ENCODE measurements at places on chromosomes 2 and 18.

DNA sequence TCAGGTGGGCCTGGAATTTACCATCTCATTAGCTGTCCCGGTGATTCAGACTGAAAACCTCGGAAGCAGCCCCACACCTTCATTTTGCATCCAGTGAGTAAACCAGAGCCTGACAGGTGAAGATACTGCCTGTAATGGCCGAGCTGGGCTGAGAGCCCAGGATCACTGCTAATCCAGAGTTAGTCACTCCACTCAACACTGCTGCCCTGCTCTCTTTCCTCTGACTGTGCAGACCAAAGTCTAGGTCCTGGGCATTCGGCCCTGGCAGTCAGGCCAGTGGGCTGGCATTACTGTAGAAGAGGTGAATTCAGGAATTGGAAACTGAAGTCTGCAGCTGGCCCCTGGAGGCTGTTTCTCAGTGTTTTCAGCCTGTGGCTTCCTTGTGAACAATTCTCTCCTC lies 44.3 kb downstream of the TMEM17 start:
- DNase-seq, result no peak
- H3K36me3 ChIP-seq, result no peaks in the 10 kb centered on the region
- H3K4me3 ChIP-seq, result no peak overlapping the region
- no peaks in the 10 kb centered on the region for H3K4me1 ChIP-seq

GRCh38 chr2:66853585-66853984 lies 418.7 kb downstream of the MEIS1 start:
- no peaks in the 10 kb centered on the region for H3K4me1 ChIP-seq
- no peak for DNase-seq
- no peaks in the 10 kb centered on the region for H3K36me3 ChIP-seq
- no peak overlapping the region for H3K27ac ChIP-seq

DNA sequence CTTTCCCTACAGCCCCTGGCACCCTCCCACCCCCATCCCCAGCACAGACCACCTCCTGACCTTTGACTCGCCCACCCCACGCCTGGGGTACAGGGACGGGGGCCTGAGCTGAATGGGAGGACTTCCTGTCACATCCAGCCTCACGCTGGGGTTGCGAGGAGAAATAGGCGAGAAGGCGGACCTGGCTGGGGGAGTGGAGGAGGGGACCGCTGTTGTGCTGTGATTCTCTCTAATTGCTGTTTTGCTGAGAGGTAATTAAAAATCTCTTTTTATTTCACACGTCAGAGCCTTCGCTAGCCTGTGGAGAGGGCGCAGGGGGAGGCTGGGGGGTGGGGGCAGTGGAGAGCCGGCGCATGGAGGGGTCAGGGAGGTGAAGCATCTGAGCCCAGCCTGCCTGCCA lies 9.7 kb upstream of the ECEL1 start:
- H3K27me3 ChIP-seq, result no peaks in the 10 kb centered on the region
- no peak overlapping the region for H3K4me3 ChIP-seq
- no peak for DNase-seq
- no peak overlapping the region for H3K27ac ChIP-seq
- no peaks in the 10 kb centered on the region for H3K36me3 ChIP-seq
- H3K4me1 ChIP-seq, result no peaks in the 10 kb centered on the region

DNA sequence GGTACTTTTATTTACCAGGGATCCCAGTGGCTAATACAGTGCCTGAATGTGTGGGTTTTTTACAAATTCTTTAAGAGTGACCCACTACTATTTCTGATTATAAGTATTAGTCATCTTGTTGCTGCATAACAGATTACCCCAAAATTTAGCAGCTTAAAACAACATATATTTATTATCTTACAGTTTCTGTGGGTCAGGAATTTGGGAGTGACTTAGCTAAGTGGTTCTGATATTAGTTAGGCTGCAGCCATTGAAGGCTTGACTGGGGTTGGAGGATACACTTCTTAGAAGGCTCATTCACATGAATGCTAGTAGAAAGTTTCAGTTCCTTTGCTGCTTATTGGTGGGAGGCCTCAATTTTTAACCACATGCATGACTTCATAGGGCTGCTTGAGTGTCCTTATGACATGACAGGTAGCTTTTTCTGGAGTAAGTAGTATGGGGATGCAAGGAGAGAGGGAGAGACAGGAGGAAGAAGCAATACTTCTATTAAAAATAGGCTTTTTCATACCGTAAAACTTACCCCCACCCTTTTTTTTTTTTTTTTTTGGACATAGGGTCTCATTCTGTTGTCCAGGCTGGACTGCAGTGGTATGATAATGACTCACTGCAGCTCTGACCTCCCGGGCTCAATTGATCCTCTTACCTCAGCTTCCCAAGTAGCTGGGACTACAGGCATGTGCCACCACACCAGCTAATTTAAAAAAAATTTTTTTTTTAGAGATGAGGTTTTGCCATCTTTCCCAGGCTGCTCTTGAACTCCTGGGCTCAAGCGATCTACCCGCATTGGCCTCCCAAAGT lies 13.3 kb upstream of the POLE4 start:
- H3K36me3 ChIP-seq, result no peaks in the 10 kb centered on the region
- H3K4me3 ChIP-seq, result no peak overlapping the region
- no peak overlapping the region for H3K27ac ChIP-seq
- no peaks in the 10 kb centered on the region for H3K27me3 ChIP-seq
- DNase-seq, result no peak

- H3K36me3 ChIP-seq, result no peaks in the 10 kb centered on the region
- no peak for DNase-seq
- no peaks in the 10 kb centered on the region for H3K4me1 ChIP-seq
- no peak overlapping the region for H3K4me3 ChIP-seq
- H3K27me3 ChIP-seq, result no peaks in the 10 kb centered on the region
Measured at GRCh38 chr2:112829101-112829960, 7.2 kb downstream of the IL1B start.

DNA sequence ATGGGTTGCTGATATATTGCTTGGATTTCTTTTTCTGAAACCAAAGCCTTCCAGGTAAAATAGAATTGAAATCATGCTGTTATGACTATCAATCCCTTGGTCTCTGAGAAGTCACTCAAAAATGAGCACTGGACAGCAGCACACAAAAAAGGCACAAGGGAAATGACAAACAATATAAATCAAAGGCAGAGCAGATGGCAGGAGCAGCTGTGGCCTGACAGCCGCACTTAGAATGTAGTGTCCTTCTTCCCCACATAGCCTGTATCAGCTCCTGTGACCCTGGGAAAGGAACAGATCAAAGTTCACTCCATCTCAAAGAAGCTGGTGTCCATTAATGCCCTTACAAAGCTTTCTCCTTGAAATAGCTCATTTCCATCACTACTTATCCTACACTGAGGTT lies 326.7 kb downstream of the SUCLG1 start:
- H3K27me3 ChIP-seq, result no peaks in the 10 kb centered on the region
- H3K4me3 ChIP-seq, result no peak overlapping the region
- no peak overlapping the region for H3K27ac ChIP-seq
- DNase-seq, result no peak
- H3K4me1 ChIP-seq, result no peaks in the 10 kb centered on the region

DNA sequence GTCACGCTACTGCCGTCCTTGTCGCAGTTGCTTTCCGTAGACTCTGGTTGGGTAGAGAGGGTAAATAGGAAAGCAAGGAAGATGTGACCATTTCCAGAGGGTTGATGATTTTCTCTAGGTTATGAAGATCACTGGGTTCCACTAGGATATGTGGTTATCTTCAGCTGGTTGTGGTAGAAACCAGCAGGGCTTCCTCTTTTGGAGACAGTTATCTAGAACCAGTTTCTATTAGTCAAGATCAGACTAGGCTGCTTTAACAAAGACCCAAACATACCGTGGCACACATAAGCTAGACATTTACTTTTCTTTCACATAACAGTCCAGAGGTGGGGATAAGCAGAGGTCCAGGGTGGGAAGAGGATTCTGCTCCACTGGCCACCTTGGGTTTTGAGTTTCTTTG lies 59.6 kb downstream of the FASTKD2 start:
- DNase-seq, result no peak
- H3K4me3 ChIP-seq, result no peak overlapping the region
- H3K4me1 ChIP-seq, result no peaks in the 10 kb centered on the region
- H3K27ac ChIP-seq, result no peak overlapping the region
- H3K36me3 ChIP-seq, result no peaks in the 10 kb centered on the region
- no peaks in the 10 kb centered on the region for H3K27me3 ChIP-seq

DNA sequence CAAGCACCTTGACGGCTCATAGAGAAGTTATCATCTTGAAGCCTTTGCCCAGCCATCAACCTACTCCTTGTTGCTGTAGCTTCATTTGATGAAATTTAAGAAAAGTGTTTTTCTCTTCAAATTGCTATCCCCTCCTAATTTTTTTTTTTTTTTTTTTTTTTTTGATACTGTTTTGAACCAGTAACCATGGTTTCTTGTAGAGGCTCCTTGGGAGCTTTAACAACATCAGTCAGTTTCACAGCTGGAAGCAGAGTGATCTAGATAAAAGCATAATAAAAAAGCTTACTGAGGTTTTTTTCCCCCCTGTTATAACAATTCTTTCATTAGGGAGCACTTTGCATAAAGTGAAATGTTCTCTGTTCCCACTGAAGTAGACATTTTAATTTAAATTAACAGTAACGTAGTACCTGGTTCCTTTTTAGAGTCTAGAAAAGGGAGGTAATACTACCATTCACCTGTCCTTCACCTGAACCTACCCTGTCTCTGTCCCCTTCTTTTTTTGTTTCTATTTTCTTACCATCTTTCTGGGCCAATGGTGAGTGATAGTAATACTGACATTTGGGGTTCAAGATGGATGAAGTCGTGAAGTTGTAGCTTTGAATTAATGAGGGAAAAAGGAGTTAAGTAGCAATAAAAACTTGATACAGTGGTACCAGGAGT lies 101.5 kb downstream of the NCOA1 start:
- H3K27me3 ChIP-seq, result no peaks in the 10 kb centered on the region
- H3K4me3 ChIP-seq, result no peak overlapping the region
- no peak for DNase-seq
- no peak overlapping the region for H3K27ac ChIP-seq

DNA sequence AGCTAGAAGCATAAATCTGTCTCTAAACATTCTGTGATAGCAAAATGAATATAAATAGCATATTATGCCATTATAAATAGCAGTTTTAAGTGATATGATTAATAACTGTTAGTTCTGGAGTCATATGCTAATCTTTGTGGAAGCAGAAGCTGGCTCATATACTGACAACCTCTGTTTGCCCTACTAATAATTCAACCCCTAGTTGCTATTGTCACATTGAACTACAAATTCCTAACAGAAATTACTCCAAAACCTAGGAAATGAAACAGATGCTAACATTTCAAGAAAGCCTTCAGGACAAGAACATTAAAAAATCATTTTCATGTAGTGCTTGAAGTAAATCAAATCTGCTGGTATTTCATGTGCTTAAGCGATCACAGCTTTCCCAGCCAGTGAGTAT lies 28.2 kb downstream of the CALCRL start:
- H3K36me3 ChIP-seq, result no peaks in the 10 kb centered on the region
- no peak overlapping the region for H3K4me3 ChIP-seq
- H3K27ac ChIP-seq, result no peak overlapping the region
- H3K4me1 ChIP-seq, result no peaks in the 10 kb centered on the region
- no peak for DNase-seq
- no peaks in the 10 kb centered on the region for H3K27me3 ChIP-seq

GRCh38 chr2:1588978-1589621 lies 155.2 kb downstream of the PXDN start:
- H3K36me3 ChIP-seq, result no peaks in the 10 kb centered on the region
- H3K4me3 ChIP-seq, result no peak overlapping the region
- no peaks in the 10 kb centered on the region for H3K4me1 ChIP-seq
- H3K27me3 ChIP-seq, result no peaks in the 10 kb centered on the region
- no peak for DNase-seq
- no peak overlapping the region for H3K27ac ChIP-seq

DNA sequence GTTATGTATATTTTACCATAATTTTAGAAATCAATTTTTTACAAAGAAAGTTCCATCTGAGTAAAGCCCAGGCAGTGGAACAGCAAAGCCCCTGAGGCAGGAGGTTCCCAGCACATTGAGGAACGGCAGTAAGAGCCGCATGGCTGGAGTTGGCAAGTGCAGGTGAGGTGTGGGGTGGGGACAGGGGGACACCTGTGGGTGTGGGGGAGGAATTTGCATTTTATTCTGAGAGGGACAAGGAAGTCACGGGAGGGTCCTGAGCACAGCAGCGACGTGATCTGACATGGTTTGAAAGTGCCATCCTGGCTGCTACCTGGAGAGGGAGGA lies 16.1 kb upstream of the ADI1 start:
- H3K27me3 ChIP-seq, result no peaks in the 10 kb centered on the region
- H3K4me3 ChIP-seq, result no peak overlapping the region
- no peak for DNase-seq

GRCh38 chr18:50388988-50389387 lies 14.1 kb downstream of the SKA1 start:
- no peaks in the 10 kb centered on the region for H3K4me1 ChIP-seq
- H3K36me3 ChIP-seq, result no peaks in the 10 kb centered on the region
- no peak for DNase-seq
- no peak overlapping the region for H3K27ac ChIP-seq
- H3K27me3 ChIP-seq, result no peaks in the 10 kb centered on the region

DNA sequence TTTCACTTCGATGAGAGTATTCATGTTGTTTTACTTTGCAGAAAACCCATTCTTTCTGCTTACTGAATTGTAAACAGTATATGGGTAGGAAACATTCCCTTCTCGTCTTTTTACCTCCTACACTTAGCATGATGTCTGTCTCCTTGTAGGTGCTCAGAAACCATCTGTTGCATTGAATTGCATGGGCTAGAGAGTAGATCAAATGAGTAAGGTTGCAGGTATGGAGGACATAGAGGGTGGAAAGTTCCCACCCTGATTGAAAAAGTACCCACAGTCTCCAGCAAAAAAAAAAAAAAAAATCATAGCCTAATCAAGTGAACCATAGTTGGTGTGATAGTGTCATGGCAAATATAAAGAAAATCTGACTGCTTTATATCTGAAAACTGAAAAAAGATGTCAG lies 1.7 kb downstream of the CYTIP start:
- H3K4me3 ChIP-seq, result peak overlapping the region; percentile 97
- H3K27me3 ChIP-seq, result no peaks in the 10 kb centered on the region
- peaks cover 20% of the 10 kb centered on the region for H3K4me1 ChIP-seq
- peaks cover 46% of the 10 kb centered on the region for H3K36me3 ChIP-seq
- DNase-seq, result no peak

GRCh38 chr2:119859528-119859927 lies 99.8 kb downstream of the PTPN4 start:
- H3K27ac ChIP-seq, result no peak overlapping the region
- no peak for DNase-seq
- H3K4me1 ChIP-seq, result peaks cover 20% of the 10 kb centered on the region
- no peaks in the 10 kb centered on the region for H3K27me3 ChIP-seq
- H3K36me3 ChIP-seq, result no peaks in the 10 kb centered on the region

GRCh38 chr2:226073496-226074160 lies 674.1 kb downstream of the NYAP2 start:
- no peaks in the 10 kb centered on the region for H3K27me3 ChIP-seq
- H3K36me3 ChIP-seq, result no peaks in the 10 kb centered on the region
- DNase-seq, result no peak
- H3K27ac ChIP-seq, result no peak overlapping the region
- H3K4me3 ChIP-seq, result no peak overlapping the region
- H3K4me1 ChIP-seq, result no peaks in the 10 kb centered on the region

- no peaks in the 10 kb centered on the region for H3K36me3 ChIP-seq
- no peak overlapping the region for H3K27ac ChIP-seq
- no peaks in the 10 kb centered on the region for H3K27me3 ChIP-seq
Measured at GRCh38 chr2:150375333-150375732, 112.1 kb downstream of the RND3 start.

GRCh38 chr2:142997231-142997630 lies 119.8 kb downstream of the KYNU start:
- no peak for DNase-seq
- no peaks in the 10 kb centered on the region for H3K36me3 ChIP-seq
- no peak overlapping the region for H3K4me3 ChIP-seq
- H3K4me1 ChIP-seq, result no peaks in the 10 kb centered on the region

All from naive thymus-derived CD4-positive, alpha-beta T cell (primary cell).